Esophagus muscularis mucosa (tissue), 4 donors: ENCODE measurements at places on chromosomes 7 and 10.
A peak's percentile ranks its signal among the peaks of the same experiment; 100 is the strongest.

DNA sequence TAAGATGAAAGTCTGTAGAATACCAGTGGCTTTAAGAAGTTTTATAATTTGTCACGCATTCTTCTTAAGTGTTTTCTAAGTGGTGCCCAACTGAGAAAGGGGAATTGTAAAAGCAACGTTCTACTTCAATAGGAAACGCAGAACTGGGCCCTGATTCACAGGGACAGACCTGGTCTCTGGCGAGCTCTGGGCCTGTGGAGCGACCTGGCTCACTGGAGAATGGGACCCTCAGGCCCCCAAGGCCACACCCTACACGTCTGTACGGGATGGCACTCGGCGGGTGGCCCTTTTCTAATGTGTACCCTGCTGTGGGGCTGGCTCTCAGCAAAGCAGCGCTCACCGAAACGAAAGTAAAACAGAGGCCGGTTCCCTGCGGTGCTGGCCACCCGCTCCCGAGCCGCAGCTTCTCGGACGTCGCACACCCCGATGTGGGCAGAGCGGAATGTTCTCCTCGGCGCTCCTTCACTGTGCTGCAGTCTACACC, 205.0 kb downstream of the DIP2C start:
- no peak for DNase-seq

GRCh38 chr7:2812114-2812487, 32.0 kb downstream of the GNA12 start:
- no peak for DNase-seq

- no peak for DNase-seq
These were observed 24.1 kb upstream of the ABCC2 start for GRCh38 chr10:99758211-99758891.

DNA sequence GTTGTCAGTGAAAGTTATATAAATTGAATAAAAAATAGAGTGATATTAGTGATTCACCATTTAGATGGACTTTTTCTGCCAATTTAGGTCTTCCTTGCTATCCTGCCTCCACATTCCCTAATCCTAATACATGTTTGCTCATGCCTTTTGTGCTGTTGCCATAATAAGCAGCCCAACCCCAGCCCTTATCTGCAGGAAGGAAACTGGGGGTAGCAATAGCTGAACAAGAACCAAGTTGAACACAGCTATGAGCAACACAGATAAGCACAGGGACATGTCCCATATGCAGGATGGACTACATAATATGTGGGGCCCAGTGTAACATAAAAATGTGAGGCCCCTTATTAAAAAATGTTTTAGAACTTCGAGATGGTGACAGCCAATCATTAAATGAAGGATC, 91.2 kb upstream of the AHR start:
- DNase-seq: no peak

DNA sequence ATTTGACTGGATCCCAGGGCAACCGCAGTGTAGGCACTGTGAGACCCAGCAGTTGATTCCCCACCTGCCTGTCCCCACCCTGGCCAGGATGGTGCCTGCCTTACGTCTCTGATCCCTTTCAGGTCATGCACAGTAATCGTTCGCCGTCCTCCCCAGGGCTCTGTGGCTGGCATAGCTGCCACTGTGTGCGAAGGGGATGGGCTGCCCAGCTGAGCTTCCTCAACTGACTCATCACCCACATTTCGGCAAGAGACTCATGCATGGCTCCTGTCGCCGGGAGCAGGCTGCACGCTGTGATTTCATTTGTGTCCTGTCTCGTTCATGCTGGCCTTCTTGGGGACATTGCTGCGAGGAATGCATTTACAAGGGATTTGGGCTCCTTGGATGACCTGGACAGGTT, 252.4 kb downstream of the KLF6 start:
- no peak for DNase-seq

- DNase-seq: no peak
These were observed 14.9 kb upstream of the CPA5 start for GRCh38 chr7:130329681-130330080.

GRCh38 chr10:100370714-100371481, 23.9 kb downstream of the SCD start:
- DNase-seq: peak; percentile 93

GRCh38 chr7:73364006-73364728, 36.2 kb downstream of the FKBP6 start:
- DNase-seq: no peak
